AG08395 (cell line): ENCODE measurements at places on chromosomes 6 and 20.

GRCh38 chr20:58816051-58816450 lies 34.7 kb downstream of the GNAS-AS1 start:
- DNase-seq = no peak

- no peak for DNase-seq
Measured at GRCh38 chr20:43821795-43822194, 92.9 kb upstream of the TOX2 start.

DNA sequence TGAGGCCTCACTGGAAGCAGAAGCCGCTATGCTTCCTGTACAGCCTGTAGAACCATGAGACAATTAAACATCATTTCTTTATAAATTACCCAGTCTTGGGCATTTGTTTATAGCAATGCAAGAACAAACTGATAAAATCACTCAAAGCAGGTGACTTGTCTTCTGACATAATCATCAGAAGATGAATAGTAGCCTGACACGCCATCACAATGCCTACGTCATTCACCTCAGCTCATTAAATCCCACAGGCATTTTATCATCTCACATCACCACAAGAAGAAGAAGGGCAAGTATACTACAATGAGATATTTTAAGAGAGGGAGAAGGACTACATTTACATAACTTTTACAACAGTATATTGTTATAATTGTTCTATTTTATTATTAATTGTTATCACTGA lies 3.1 kb upstream of the CAP2 start:
- DNase-seq = no peak

DNA sequence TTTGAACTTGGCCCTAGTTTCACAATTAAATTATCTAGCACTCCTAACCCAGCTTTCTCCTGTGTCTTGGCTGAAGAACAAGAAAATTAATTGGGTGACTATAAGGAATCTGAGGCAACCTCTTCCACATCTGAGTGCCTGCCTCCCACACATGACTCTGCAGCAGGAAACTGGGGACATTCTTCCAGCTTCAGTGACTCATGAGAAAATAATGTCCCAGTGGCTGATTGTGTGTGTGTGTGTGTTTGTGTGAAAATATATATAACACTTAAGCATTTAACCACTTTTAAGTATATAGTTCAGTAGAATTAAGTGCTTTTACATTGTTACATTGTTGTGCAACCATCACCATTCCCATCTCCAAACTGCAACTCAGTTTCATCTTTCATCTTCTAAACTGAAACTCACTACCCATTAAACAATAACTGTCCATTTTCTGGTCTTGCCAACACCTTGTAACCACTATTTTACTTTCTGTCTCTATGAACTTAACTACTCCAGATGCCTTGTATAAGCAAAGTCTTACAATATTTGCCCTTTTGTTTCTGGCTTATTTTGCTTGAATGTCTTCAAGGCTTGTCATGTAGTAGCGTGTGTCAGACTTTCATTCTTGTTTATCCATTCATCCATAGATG lies 8.7 kb downstream of the TRIM38 start:
- DNase-seq = peak; percentile 89

GRCh38 chr6:111061508-111061907 lies 25.8 kb upstream of the SLC16A10 start:
- peak; percentile 17 for DNase-seq

DNA sequence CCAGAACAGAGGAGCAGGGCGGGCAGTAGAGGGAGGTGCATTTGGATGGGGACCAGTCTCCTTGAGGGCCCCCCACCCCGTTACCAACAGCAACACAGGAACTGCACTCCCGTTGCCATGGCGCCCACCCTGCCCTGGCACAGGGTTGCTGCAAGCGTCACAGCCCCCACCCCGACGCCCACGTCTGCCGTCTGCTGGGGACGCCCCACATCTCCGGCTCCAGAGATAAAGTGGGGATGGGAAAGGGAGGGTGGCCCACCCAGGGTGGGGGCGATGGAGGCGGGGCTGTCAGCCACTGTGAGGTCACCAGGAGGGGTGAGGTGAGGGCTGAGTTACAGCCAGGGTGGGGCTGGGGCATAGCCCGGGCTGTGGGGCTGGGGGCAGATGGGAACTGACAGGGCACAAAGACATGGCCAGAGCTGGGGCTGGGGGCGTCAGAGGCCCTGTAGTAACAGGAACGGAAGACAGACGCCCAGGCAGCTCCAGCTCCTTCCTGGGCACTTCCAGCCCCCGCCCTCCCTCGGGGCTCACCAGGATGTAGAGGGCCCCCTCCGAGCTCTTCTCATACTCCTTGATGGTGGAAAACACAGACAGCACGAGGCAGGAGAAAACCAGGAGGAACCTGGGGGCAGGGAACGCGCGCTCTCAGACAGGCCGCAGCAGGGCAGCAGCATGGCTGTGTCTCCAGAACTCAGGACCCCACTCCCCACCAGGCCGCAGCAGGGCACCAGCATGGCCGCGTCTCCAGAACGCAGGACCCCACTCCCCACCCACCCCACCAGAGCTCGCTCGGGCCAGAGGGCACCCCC lies 26.0 kb downstream of the KCNQ2 start:
- DNase-seq = no peak

GRCh38 chr20:63685269-63686026 lies 11.0 kb upstream of the TNFRSF6B start:
- DNase-seq = no peak

DNA sequence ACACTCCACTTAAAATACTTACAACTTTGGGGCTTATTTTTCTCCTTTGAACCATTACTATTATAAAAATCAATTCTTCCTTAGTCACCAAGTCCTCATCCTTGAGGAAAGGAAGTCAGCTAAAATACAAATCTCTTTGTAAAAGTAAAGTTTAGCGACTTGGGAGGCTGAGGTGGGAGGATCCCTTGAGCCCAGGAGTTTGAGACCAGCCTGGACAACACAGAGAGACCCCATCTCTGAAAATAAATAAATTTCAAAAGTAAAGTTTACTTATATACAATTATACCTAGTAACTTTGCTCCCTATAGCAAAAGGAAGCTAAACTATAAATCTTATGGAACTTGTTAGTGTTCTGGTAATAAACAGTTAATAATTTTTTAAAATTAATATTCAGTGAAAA lies 40.4 kb downstream of the MYB start:
- no peak for DNase-seq

- no peak for DNase-seq
Measured at GRCh38 chr20:33007376-33008335, at the start of gene BPIFB2. Gene BPIFB2, plus strand, starts transcription at chr20:33007704. Its CDS starts 871 bp downstream, at chr20:33008575.

DNA sequence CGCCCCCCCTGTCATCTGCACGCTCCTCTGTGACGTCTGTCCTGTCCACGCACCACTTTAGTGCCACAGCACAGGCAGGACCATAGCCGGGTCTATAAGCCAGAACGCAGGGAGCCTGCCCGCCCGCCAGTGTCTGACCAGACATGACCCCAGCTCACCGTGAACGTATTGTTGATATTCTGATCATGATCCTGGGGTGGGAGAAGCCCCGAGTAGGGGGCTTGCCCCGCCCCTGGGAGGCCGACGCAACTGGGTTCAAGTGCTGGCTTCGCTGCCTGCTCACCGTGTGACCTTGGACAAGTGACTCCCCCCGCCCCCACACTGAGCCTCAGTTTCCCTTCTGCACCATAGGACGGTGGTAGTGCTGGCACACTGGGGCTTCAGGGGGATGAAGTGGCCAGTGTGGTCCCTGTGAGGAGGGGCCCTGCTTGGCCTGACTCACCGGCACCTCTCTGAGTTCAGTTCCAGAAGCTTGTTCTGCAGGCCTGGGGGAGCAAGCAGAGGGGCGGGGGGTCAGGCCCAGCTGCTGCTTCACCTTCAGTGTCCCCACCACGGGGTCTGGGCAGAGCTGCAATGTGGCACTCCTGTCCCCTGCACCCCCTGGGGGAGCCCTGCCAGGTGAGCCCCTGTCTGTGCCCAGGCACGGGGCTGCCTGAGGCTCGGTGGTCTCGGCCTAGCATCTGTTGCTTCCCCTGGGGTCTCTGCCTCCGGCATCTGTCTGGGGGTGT lies 9.2 kb downstream of the RBBP8NL start:
- DNase-seq = no peak

DNA sequence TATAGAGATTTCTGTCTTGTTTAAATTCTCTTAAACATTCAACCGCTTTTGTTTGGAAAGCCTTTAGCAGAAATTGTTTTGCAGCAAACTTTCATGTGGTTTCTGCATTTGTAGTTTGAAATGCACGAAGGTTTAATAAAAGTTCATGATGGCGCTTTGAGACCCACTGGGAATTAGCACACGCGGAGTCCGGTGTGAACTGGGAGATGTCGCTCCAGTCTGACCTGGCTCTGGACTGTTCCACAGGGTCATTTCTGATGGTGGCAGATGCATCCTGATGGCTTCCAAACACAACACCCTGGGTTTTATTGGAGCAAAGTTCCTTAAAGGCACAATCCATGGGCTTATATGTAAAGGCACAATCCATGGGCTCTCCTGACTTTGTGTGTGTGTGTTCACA lies 78.1 kb upstream of the MTHFD1L start:
- no peak for DNase-seq

DNA sequence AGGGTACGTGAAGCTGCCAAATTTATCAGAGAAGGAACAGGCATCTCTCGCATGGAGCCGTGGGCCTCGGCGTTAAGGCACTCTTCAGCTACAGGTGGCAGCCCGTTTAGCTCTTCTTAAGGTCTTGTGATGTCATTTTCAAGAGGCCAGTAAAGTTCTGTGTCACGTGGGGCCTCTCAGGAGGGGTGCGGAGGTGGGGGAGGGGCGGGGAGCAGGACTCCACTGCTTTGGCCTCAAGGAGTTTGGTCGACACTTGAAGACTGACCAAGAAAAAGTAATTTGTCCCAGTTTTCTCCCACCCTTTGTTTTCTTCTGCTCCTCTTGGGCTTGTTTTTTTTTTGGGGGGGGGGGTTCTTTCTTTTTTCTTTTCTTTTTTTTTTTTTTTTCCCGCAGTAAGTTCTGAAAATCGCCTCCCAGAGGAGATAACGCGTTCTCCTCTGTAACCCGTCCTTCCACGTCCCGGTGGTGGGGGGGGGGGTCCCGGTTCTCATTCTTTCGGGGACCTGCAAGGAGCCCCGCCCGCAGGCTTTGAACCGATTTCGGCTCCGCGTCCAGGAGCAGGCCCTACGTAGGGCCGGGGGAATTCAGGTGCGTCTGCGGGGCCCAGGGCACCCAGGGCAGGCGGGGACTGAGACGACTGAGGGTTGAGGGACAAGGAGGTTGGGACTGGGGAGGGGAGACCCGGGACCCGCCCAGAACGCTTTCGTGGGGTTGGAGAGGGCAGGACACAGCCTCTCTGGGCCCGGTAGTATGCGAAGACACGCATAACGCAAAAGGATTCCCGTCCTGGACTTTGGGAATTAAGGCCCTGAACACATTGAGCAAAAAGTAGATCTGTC lies 26.0 kb downstream of the GPX6 start:
- peak; percentile 48 for DNase-seq

- DNase-seq = no peak
Measured at GRCh38 chr20:15547119-15547518, 1026.1 kb downstream of the KIF16B start.

GRCh38 chr6:26367114-26367513 lies 2.1 kb downstream of the BTN3A2 start:
- no peak for DNase-seq

GRCh38 chr6:113352029-113352801 lies 504.9 kb upstream of the MARCKS start:
- peak; percentile 78 for DNase-seq

DNA sequence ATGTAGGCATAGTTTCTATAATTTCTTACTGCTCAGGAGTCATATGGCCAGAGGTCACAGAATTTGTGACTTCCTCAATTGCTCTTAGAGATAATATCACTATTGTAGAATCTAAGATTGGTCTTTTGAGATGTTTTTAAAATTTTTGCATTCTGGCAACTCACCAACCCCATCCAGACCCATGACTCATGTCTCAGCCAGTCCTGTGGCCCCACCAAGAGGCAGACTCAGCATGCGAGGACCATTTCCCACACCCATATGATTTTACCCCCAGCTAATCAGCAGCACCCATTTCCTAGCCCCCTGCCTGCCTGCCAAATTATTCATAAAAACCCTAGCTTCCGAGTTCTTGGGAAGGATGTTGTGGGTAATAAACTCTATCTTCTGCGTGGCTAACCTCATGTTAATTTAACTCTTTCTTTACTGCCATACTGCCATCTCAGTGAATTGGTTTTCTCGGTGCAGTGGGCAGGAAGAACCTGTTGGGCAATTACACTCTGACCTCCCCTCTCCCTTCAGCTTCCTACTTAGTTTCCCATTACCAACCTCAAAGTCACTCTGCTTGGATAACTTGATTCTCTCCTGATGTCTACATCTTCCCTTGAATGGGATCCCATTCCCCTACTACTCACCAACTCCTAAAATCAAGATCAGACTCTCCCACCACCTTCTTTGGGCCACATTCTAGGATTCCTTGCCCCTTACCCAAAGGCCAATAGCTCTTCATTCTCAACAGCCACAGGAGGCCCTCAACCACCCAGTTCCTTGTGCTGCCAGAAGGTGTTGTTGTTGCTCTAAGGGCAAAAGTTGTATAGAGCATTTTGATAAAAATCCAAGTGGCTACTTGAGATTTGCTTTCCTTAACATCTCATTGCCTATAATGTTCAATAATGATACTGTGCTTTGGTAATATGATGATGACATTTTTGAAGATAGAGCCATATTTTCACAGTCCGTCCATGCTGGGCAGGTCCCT lies 16.2 kb upstream of the IYD start:
- DNase-seq = peak; percentile 79

GRCh38 chr20:24840121-24840713 lies 108.9 kb upstream of the CST7 start:
- DNase-seq = peak; percentile 19

GRCh38 chr6:63923139-63923739 lies 287.6 kb downstream of the PHF3 start:
- peak; percentile 38 for DNase-seq

DNA sequence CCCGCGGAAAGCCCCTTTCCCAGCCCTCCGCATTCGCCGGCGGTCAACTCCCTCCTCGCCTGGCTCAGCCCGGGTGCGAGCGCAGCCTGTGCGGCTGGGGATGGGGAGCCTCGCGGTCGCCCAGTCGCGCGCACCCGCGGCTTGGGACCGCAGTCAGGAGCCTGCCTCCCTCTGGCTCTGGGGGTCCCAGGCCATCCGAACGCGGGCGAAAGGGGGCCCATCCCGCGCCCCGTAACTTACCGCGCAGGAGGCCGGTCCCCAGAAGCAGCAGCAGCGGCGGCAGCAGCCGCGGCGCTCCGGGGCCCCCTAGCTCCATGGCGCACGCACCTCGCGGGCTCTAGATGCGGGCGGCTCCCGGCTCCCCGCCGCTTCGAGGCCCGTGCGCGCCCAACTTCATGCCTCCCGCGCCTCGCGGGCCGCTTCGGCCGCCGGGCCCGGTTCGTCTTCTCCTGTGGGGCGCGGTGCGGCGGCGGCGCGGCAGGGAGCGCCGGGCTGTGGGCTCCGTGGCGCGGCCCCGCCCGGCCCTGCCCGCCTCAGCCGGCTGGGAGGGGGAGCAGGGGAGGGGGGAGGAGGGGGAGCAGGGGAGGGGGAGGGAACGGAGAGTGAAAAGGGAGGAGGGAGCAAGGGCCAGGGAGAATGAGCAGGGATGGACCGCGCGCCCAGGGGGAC lies at the start of gene CHRNA4:
Gene CHRNA4 (minus strand): TSS at position 500 of the 669 bp plus-strand sequence. CDS start 184 bp downstream, at position 316.
- no peak for DNase-seq

DNA sequence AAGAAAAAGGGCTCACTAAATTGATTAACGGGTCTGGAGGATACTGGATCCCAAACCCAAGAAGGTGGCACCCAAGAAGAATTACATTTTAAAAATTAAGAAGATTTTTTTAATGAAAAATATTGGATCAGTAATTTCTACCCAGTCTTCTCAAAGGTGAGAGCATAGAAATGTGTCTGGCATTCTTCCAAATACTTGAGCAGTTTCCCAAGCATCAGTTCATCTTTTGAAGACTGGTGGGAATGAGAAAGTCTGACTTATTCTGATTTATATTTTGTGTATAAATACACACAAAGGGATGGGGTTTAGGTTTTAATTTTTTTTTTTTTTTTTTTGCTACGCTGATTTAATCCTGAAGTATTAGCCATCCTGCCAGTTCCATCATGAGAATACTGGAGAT lies 3.3 kb downstream of the MGME1 start:
- no peak for DNase-seq
